ENCODE measurements at places on chromosomes 16 and 17.

- DNase-seq, result peak; percentile 85
Observed at GRCh38 chr17:32486701-32487472, at the start of gene CDK5R1. CDK5R1 (plus strand) TSS chr17:32486993; CDS start chr17:32487621, 628 bp downstream.

DNA sequence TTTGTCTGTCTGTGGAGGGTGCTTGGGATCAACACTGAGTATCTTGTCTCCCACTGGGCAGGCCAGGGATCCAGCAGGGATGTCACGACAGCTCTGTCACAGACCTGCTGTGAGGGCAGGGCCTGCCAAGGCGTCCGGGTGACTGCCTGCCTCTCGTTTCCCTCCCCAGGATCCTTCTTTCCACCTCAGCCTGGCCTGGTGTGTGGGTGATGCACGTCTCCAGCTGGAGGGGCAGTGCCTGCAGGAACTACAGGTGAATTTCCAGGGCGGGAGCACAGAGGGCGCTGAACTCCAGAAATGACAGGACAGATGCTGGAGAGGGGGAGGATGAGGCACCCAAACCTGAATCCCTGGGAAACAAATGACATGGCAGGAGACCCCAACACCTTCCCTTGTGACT, 6.8 kb upstream of the MMP15 start:
- no peak for DNase-seq

GRCh38 chr16:84339766-84340165, 28.6 kb upstream of the ATP2C2 start:
- no peak for DNase-seq

- no peak for DNase-seq
Observed at GRCh38 chr17:9254841-9255240, 233.5 kb downstream of the NTN1 start.

GRCh38 chr16:14194721-14195120, 123.6 kb downstream of the MRTFB start:
- no peak for DNase-seq

- no peak for DNase-seq
Observed at GRCh38 chr16:89489898-89490438, 393 bp downstream of the ANKRD11 start.

DNA sequence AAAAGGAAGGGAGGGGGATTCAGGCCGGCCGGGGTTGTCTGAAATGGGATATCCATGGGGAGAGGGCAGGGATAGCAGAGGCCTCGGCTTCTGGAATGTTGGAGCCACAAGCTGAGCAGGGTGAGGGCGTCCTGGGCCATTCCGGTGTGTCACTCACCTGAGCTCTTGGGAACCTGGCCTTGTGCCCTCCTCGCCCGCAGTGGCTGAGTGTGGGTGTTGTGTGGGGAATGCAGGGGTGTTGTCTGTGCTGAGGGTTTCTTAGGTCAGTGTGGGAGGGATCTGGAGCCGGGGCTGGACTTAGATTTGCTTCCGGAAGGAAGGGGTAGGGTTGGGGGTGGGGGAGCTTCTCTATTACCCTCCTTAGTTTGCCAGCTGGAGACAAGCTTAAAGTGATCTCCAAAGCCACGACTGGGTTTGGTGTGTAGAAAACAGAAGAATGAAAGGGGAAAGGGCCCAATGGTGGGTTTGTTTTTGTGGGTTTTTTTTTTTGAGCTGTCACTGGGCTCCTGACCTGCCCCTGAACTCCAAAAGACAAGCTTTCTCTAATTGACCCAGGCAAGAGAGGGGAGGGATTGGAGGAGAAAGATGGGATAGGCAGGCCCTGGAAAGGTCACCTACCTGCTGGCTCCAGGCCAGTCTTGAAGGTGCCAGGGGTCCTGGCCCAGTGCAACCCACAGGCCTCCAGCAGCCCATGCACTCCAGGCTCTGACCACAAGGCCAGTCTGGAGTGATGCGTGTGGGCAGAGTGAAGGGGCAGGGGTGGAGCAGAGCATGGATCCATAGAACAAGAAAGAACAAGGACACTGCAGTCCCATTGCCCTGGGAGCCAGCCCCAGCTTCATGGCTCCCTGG, at the start of gene SULT1A2:
Gene SULT1A2 (minus strand): TSS at position 211 of the 852 bp plus-strand sequence. CDS start 1,120 bp downstream, outside the sequence.
- DNase-seq, result no peak

GRCh38 chr17:46176975-46177374, 16.3 kb downstream of the KANSL1 start:
- DNase-seq, result no peak

GRCh38 chr17:2184993-2185931, 118.3 kb downstream of the SMG6 start:
- DNase-seq, result no peak

- no peak for DNase-seq
Observed at GRCh38 chr17:17079336-17079735, 37.1 kb downstream of the MPRIP start.

GRCh38 chr17:81514739-81515529, 2.3 kb upstream of the ACTG1 start:
- DNase-seq, result peak; percentile 83

GRCh38 chr17:73511719-73512115, 132.5 kb downstream of the SDK2 start:
- no peak for DNase-seq

- DNase-seq, result no peak
Observed at GRCh38 chr16:25012525-25012991, 2.6 kb downstream of the ARHGAP17 start.

DNA sequence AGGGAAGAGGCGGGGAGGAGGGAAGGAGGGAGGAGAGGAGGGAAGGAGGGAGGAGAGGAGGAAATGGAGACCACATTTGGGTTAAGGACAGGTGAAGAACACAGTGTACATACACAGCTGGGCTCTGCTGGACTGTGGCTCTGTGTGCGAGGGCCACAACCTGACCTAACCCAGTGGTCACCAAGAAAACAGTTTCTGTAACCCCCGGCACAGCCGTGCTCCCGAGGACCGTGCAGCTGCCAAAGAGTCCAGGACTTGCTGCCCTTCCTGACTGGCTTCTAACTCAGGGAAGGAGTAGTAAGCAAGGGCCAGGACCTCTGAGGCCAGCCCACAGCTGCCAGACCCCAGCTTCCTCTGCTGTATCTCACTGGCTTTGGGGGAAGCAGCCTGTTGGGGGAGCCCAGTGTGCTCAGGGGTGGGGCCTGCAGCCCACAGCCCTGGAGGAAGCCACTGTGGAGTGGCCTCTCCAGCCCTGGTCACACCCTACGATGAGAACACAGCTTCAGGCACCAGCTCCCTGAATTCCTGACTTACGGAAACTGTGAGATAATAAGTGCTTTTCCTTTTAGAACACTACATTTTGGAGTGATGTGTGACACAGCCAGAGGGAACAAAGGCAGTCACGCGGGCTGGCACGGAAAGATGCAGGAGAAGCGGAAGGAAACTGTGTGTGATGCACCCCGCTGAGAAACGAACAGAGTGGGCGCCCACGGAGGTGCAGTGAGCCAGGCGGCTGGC, 32.3 kb downstream of the SLC7A5 start:
- DNase-seq, result no peak

GRCh38 chr16:85789773-85790172, 9.6 kb downstream of the EMC8 start:
- no peak for DNase-seq

DNA sequence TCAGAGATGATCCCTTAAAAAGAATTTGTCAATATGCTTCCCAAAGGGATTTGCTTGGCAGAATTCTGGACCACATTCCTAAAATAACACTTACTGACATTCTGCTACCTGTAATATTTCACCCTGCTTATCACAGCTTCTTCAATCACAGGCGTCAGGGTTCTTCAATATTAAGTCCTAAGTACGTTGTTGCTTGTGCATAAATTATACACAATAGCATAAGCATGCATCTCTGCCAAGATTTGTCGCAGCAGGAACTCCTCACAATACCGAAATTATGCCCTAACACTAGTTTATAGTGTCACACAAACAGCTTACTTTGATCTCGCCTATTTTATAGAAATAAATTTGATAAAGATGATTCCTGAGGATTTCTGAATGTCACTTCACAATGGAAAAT, 48.9 kb downstream of the UBE2G1 start:
- DNase-seq, result no peak

DNA sequence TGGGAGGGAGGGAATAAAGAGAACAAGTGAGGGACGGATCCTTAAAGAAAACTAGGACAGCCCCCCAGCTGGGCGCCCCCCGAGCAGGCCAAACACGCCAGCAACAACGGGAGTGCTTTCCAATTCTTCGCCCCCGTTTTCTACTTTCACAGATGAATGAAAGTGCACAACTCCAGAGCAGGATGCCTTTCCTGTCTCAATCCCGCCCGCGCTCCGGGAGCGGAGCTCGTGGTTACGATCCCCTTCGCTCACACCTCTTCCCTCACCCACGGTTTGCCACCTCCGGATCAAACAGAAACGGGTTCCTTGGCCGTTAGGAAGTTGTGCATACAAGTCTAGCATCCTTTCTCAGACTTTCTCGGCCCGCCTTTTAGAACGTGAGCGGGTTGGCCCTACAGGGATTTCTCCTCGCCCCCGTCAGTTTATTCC, 680 bp downstream of the SKA2 start:
- peak; percentile 21 for DNase-seq

GRCh38 chr17:78378225-78379130, at the start of gene PGS1:
PGS1 (plus strand) TSS chr17:78378649; CDS start chr17:78378666, 17 bp downstream.
- peak; percentile 86 for DNase-seq

GRCh38 chr17:16437083-16437482, 21.7 kb downstream of the TRPV2 start:
- DNase-seq, result no peak

DNA sequence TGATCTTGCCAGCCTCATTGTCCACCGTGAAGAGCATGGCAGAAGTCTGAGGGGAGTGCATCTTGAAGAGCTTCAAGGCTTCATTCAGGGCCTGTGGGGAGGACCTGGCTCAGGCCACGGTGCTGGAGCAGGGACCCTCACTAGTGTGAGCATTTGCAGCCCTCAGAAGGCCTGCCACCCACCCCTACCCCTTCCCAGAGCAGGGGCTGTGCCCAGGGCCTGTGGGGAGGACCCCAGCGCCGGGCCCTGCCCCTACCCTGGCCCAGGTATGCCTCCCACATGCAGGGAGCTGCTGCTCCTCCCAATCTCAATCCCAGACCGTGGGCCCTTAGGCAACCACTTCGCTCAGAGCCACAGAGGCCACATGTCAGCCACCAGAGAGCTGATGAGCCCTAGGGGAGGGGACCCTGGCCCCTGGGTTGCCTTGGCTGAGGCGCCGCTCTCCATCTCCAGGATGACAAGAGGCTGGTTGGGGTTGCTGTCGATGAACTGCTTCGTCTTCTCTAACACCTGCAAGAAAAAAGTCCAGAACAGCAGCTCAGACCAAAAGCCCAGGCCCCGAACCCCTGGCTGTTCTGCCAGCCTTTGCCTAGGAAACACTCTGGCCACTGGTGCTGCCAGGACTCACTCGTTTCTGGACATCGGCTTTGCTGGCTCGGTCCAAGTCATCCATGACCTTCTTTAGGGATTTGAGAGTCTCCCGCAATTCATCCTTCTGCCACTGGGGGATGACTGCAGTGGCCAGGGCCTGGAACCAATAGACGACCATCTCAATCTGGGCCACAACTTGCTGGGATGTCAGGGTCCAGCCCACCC, 1.8 kb upstream of the EXOSC6 start:
- no peak for DNase-seq

DNA sequence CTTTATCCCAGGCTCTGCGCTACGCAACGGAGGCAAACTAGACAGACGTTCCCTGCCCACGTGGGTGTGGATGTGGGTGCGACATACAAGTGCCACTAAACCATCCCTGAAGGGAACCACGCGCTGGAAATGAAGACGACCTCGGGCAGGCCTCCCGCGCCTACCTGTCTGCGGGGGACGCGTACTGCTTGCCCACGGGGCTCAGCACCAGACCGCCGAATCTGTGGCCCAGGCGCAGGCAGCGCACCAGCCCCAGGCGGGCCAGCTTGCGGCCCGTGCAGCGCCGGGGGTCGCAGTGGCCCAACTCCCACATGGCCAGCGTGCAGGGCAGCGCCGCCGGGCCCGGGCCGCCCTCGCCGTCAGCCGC, 480 bp downstream of the TSR3 start:
- DNase-seq, result no peak

- DNase-seq, result no peak
Observed at GRCh38 chr17:78917451-78918275, 7.5 kb downstream of the TIMP2 start.

DNA sequence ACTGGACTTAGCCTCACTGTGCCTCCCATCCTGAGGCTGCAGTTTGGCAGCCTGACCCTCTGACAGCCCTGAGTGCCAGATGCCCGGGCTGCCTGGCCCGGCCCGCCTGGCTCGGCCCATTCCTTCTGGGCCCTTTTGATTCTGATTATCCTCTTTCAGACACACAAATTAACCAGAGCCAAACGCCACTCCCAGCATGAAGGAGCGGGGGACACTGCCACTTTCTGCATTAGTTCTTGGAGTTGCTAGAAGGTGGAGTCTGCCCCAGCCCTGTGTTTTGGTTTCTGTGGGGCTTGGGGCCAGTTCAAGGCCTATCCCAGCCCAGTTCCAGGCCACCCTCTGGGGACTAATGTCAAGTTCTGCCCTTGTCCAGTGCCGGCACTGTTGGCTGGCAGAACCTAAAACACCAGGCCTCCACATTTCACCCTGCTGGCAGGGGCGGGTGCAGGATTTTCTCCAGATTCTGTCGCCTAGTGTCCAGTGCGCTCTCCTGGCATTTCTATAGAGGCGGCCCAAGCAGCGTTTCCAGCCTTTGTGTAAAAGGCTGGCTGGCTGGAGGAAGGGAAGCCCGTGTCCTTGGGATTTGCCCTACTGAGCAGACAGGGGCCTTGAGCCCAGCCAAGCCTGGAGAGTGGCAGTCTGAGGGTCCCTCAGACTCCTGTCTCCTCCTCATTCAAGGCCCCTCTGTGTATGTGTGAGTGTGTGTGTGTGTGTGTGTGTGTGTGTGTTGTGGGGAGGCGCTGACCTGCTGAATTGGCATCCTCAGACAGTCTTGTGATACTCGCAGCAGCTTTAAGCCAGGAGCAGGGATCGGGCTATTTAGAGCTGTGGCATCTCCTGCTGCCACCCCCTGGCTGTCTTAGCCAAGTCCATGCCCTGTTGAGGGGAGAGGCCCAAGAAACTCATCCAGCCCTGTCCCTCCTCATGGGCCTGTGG, 21.4 kb downstream of the PLCD3 start:
- no peak for DNase-seq

GRCh38 chr17:79919164-79919585, 79.9 kb upstream of the CBX4 start:
- no peak for DNase-seq

GRCh38 chr17:41145261-41145660, 4.4 kb downstream of the KRTAP4-5 start:
- no peak for DNase-seq
